ENCODE measurements at places on chromosomes 1 and 21. TPM values are rescaled to one million over a fixed set of nuclear protein-coding genes. Genes with fewer than 3 reads are reported as not detected.

DNA sequence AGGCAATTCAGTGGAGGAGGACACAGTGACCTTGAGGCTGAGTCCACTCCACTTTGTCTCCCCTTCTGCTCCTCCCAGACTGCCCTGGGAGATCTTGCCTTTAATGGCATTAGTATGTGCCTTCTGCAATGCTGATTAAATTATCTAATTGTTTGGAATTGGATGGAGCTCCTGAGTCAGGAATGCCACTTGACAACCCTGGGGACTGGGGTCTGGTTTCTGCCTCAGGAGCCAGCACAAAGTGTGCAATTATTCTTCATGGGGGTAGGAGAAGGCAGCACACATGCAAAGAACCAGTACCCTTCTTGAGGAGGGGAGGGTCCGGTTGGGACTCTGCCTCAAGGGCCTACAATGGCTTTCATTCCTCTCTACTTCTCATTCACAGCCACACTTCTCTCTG, 11.9 kb upstream of the PLXNA2 start:
- no peak for DNase-seq

GRCh38 chr1:195740862-195741261, 867.4 kb downstream of the KCNT2 start:
- no peak for DNase-seq

DNA sequence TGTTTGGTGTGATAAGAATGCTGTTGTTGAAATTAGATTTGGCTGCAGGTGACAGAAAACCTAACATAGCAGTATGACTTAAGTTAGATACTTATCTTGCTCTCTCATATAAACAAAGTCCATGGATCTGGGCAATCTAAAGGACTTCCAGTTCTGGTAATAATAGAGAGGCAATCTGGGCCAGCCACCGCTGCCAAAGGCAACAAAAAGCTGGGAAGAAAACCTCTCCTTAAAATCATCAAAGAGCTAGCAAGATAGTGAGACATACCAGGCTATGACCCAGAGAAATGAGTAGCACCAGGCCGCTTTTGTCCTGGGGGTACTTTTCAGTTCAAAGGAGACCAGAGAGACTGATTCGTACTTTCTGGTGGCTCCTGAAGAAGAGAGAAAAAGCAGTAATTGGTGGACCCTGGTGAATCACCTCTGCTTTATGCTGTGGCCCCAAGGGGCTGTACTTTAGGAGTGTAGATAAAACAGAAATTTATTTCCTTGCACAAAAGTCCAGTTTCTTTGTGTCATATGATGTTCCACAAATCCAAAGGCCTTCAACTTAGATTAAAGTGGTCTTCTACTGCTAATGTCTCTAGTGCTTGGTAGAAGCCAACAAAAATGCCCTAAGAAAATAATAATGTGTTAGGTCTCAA, 125.4 kb downstream of the TBX19 start:
- no peak for DNase-seq

DNA sequence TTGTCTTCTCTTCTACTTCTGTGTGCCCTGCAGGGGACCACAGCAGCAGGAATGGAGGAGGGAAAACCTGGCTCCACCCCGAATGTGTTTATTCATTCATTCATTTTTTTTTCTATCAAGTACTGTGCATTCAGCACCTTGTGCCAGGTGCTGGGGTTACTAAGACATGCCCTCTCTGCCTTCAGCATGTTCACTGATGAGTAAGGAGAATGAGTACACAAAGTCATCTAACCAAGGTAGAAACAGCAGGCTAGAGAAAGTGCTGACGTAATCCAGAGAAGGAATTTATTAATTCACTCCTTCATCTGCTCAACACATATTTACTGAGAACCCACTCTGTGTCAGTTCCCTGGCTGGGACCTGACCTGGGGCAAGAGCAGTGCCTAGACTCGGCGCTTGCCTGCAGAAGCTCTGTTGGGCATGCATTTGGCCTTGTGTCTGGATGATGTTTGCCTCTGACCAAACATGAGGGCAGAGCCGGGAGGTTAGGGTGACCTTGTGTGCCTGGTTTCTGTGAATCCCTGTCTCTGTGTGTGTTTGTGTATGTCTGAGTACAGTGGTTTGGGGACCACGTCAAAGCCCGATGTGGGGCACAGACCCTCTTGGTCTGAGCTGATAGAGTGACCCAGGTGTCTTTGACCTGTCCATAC, 3.3 kb upstream of the MYOG start:
- peak; percentile 13 for DNase-seq

DNA sequence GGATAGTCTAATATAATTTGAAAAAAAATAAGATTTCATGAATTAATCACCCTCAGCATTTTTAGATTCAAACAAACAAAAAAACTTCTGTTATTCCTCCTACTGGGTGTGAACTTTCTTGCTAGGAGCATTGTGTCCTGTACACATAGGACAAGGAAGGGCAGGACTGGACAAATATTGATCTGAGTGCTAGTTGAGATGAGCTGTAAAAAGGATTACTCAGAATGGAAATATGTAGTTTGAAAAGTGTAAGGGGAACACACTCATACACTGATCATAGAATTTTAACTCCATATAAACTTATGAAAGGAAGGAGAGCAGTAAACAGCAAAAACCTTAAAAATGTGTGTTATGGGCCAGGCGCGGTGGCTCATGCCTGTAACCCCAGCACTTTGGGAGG, 156.5 kb upstream of the ZNF648 start:
- no peak for DNase-seq

DNA sequence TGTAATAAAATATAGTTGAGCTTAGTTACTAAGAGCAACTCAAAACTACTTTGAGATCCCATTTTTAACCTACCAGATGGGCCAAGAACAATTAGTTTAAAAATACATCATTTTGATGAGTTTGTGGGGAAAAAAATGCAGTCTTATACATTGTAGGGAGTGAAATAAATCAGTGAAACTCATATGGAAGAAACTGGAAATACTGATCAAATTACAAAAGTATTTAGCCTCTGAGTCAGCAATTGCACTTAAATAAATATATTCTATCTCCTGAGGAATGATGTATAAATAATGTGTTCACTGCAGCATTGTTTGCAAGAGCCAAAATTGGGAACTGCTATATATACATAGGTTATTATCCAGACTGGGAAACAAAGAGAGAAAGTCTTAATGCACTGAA, 4.6 kb upstream of the SMCP start:
- DNase-seq: no peak

DNA sequence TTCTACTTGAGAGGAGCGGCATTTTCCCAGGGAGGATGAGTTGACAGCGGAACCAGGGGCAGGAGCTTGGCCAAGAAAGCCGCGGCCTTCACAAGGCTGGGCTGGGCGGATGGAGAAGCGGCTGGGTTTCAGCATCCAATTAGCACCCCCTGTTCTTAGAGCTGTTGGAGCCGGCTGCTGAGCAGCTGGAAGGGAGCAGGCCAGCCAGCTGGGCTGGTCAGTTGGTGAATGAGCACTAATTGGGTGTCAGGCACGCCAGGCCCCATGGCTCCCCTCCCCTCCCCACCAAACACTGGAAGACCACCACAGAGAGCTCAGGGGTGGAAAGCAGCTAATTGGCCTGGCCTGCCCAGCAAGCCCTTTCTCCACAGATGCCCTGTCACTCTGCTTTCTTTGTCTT, 245.6 kb downstream of the RRAGC start:
- DNase-seq: no peak

GRCh38 chr1:222716393-222716792, 4.0 kb downstream of the BROX start:
- no peak for DNase-seq

C1orf87 gene
- total RNA-seq: 0.38 TPM

NHLH1 gene
- total RNA-seq: 0.09 TPM
